ENCODE measurements at places on chromosomes 2 and 18.

DNA sequence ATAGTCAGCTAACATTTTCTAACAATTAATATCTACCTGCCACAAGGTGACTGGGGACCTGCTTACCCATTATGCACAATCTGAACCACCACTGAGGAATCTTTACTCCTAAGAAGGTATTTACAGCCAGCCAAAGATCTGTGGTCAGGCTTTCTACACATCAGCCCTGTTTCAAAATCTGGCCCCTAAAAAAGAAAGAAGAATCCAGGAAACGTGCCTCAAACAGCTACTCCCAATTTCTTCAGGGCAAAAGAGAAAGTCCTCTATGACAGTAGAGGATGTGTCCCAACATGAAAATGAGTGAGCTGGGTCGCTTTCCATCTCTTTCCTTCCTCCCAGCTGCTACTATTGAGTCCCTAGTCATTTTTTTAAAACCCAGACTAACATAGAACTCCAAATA is 79.5 kb downstream of the EPB41L3 start:
- DNase-seq = no peak

DNA sequence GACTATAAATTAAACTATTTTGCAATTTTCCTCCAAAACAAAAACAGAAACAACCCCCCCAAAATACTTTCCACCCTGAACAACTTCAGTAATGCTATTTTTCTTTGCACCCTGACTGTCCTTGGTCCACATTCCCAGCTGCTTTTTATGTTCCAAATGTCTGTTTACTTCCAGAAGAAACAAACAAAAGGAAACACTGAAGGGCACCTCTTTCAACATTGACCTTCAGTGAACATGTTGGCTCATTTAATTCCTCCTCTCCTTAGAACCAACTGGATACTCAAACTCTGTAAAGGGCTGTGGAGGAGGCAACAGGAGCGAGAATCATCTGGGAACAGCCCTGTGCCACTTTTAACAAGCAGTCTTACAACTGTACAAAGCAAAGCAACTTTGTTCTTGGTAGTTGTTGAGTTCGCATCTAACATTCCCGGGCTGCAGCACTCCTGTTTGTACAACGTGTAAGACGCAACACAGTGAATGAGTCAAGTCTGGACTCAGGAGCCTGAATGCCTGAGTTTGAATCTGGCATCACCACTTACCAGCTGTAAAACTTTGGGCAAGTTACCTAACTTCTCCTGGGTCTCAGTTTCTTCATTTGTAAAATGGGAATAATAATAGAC is 111.4 kb upstream of the GATA6 start:
- no peak for DNase-seq

GRCh38 chr18:30135938-30136337 is 906.6 kb downstream of the DSC3 start:
- no peak for DNase-seq

- DNase-seq = no peak
These were observed 49.8 kb downstream of the LDLRAD4 start for GRCh38 chr18:13268158-13269012.

GRCh38 chr18:76970770-76971559 is 148.6 kb downstream of the ZNF236 start:
- DNase-seq = no peak

GRCh38 chr2:96815326-96816126 is 542 bp upstream of the CNNM3 start:
- no peak for DNase-seq

GRCh38 chr2:57536535-57537231 is 509.9 kb upstream of the VRK2 start:
- DNase-seq = no peak

- DNase-seq = no peak
These were observed 132.1 kb upstream of the EPC2 start for GRCh38 chr2:148512501-148512900.

DNA sequence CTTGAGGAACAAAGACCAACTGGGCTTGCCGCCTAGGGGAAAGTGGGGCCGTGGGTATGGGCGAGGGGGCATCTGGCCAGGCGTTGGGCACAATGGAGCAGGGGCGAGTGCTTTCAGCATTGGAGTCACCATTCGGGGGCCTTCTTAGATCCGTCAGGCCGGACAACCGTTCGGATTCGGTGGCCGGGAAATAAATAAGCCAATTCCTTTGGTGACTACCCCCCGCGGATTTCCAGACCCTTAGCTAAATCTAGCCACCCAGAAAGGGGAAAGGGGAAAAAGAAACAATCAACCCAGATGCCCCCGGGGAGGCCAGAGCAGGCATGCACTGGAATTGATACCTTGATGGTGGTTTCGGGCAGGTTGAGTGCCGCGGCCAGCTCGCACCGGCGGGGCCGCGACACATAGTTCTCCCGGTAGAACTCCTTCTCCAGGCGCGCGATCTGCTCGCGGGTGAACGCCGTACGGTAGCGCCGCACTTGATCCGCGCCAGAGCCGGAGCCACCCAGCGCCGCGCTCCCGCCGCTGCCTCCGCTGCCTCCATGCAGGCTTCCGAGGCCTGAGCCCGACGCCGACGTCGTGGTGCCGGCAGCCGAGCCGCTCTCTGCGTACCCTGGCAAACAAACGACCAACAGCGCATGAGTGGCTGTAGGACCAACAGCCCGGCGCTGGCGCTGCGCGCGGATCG is 1.8 kb downstream of the EVX2 start:
- no peak for DNase-seq

DNA sequence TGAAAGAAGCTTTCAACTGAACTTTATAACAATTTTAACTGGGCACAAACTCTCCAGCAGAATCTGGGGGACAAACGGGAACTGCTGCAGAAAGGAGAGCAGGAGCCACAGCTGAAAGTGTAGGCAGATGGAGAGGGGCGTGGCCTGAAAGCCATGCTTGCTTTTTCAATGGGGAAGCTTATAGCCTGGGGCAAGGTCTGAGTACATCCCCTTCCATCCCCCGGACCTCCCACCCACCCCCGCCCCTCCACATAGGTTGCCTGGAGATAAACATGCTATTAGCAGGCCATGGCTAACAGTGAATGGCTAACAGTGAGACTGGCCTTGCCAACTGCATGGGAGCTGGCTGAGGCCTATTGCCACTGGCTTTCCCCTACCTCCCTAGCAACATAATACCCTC is 317.9 kb upstream of the TANK start:
- no peak for DNase-seq

Measured in activated CD4-positive, alpha-beta T cell treated with anti-CD3 and anti-CD28 coated beads, Interleukin-10, Interleukin-2, amounts not matched to agents 100 ng/mL and 50 ng/mL, durations not matched to agents 16 hours and 8 hours (primary cell).